ENCODE measurements at places on chromosomes 1 and 21. TPM values are rescaled to one million over a fixed set of nuclear protein-coding genes. Genes with fewer than 3 reads are reported as not detected.

Gene LCE1A
- not detected for polyA plus RNA-seq

Gene SFN
- 0.33 TPM for polyA plus RNA-seq

Gene MYOG
- not detected for polyA plus RNA-seq

DNA sequence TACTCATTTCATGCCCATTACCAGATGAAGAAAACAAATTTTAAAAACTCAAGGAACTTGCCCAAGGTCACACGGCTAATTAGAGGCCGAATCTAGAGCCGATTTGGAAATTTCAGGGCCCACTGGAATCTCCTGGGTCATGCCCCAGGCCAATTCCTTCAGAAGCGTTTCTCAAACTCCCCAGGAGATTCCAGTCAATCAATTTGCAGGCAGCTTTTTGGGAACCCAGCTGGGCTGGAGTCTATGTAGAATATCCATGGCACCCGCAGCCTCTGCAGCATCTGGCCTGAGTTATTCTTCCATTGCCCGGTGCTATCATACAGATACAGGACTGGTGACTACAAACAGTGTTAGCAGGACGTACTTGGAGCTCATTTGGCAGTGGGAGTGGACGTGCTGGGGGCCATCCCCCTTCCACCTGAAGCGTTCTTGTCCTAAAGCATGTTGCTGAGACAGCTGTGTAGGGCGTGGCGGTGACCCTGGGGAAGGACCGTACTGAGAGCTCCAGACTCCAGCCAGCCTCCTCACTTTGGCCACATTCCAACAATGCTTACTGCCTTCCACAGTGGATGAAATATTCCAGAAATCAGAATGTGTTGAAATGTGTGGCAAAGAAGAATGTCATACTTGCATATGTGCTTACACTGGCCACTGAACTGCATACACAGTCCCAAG lies 38.3 kb downstream of the ABCG1 start:
- H3K4me3 ChIP-seq: no peak overlapping the region
- DNase-seq: no peak
- no peaks in the 10 kb centered on the region for H3K27me3 ChIP-seq
- H3K4me1 ChIP-seq: peaks cover 38% of the 10 kb centered on the region

DNA sequence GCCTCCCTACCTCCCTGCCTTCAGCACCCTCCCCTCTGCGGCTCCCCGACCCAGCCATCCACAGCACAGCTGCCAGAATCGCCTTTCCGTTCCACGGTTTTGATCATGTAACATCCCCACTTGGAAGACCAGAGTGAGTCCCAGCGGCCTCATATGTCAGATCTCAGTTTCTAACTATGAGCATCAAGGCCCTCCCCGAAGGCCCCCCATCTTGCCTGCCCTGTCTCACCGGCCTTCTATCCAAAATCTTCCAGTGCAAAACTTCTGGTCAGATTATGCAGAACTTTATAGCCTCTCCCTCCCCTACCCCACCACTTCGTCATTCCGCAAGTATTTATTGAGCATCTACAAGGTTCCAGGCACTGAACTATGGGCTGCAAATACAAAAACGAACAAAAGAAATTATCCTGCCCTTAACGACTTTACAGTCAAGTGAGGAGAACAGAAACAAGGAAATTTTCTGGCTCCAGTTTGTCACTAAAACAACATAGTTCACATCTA lies 20.3 kb upstream of the LMX1A start:
- no peak for DNase-seq
- peaks cover 12% of the 10 kb centered on the region for H3K4me1 ChIP-seq
- peak overlapping the region; percentile 73 for H3K27ac ChIP-seq
- no peaks in the 10 kb centered on the region for H3K27me3 ChIP-seq
- no peak overlapping the region for H3K4me3 ChIP-seq
- no peaks in the 10 kb centered on the region for H3K36me3 ChIP-seq

GRCh38 chr1:221823561-221823960 lies 81.7 kb upstream of the DUSP10 start:
- no peaks in the 10 kb centered on the region for H3K4me1 ChIP-seq
- no peak overlapping the region for H3K4me3 ChIP-seq

GRCh38 chr1:232468249-232468648 lies 161.7 kb downstream of the SIPA1L2 start:
- no peak overlapping the region for H3K27ac ChIP-seq
- H3K4me3 ChIP-seq: no peak overlapping the region
- H3K4me1 ChIP-seq: peaks cover 11% of the 10 kb centered on the region
- H3K27me3 ChIP-seq: no peaks in the 10 kb centered on the region
- H3K36me3 ChIP-seq: no peaks in the 10 kb centered on the region

DNA sequence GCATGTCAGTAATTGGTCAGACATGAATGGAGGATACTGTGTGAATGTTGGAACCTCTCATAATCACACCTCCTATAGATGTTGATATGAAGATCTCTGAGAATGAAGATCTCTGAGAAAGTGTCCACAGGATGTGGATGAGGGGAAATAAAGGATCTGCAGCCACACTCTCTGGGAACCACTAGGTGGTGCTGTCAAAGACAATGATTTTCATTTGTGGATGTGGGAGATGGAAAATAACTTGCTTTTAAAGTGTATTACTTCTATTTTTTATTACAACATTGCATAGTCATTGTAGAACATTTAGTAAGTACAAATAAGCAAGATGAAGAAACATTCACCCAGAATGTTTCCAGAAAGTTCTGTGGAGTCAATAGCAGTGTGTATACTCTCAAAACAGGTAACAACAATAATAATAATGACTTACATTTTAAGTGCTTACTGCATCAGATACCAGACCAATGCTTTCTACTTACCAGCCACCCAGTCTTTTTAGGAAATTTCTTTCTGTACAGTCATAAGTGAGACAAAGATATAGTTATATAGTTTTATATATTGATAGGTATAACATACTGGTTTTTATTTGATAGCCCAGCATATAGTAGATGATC lies 128.2 kb downstream of the ATG4C start:
- H3K27me3 ChIP-seq: no peaks in the 10 kb centered on the region
- H3K27ac ChIP-seq: no peak overlapping the region
- H3K4me3 ChIP-seq: no peak overlapping the region
- H3K4me1 ChIP-seq: no peaks in the 10 kb centered on the region

- no peaks in the 10 kb centered on the region for H3K27me3 ChIP-seq
- no peak overlapping the region for H3K27ac ChIP-seq
- no peak overlapping the region for H3K4me3 ChIP-seq
- DNase-seq: no peak
- peaks cover 16% of the 10 kb centered on the region for H3K4me1 ChIP-seq
Observed at GRCh38 chr21:43786807-43787440, 2.5 kb upstream of the RRP1 start.
